Kidney capillary endothelial cell (primary cell): ENCODE measurements at places on chromosomes 2 and 18.

DNA sequence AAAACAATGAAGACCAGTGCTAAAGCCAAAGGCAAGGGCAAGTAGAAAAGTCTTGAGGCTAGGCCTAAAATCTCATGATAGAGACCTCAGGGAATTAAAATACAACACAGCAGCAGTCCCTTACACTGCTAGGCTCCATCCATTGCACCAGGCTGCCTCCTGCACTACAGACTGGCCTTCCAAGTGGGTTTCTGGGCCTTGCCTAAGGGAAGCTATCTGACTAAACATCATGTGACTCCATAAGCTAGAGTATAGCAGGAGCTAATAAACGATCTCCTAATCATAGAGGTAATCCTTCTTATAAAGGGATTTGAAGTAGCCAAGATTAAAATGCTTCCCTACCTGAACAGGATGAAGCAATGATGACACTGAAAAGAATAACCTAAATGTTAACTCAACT lies 77.6 kb upstream of the NFU1 start:
- DNase-seq: no peak

DNA sequence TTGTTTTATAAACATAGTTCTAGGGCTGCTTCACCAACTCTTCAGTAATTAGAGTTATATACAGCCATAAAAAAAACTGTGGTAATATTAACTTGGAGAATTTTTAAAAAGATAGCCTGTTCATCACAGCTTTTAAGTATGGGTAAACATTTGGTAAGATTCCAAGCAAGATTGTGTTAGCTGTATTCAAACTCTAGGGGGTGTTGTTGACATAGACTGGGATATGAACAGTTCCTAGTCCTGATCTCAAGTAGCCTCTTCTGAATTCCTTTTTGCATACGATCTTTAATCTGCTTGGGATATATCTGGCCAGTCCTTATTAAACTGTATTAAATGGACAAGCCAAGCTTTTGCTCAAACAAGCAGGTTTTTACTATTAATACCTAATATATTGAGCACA lies 13.4 kb downstream of the NOP58 start:
- DNase-seq: peak; percentile 76

- no peak for DNase-seq
Observed at GRCh38 chr2:16911746-16912145, 246.1 kb upstream of the CYRIA start.

GRCh38 chr18:911025-911424 lies 6.4 kb downstream of the ADCYAP1 start:
- no peak for DNase-seq

- DNase-seq: no peak
Observed at GRCh38 chr2:170017860-170018532, 160.0 kb upstream of the MYO3B start.

- DNase-seq: peak; percentile 76
Observed at GRCh38 chr2:105376789-105377240, 22.0 kb downstream of the FHL2 start.

DNA sequence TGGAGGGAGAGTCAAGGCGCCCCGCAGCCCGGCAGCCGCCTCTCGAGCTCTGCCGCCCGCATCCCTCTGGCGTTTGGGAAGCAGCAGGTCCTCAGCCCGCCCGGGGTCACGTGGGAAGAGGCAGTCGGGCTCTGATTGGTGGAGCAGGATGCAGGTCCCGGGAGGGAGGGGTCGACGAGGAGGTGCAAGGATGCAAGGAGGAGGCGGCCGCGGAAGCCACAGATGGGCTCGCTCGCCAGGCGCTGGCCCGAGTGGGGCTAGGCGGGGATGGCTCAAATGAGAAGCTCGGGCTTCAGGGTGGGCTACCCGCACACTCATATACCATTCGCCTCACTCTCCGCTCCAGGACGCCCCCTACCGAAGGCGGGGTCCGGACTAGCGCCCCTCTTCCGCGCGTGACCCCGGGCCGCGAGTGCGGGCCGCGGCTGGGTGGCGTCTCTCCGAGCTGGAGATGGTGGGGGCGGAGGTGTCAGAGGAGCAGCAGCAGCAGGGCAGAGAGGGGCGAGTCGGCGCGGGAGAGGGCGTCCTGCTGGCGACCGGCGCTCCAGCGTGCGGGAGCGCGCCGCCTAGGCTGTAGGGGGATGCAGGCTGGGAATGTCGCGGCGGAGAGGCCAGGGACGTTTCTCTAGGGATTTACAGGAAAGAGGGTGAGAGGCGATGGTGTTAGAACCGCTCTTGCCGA lies at the start of gene TMEFF2:
Gene TMEFF2, minus strand, starts transcription at position 68 of the 682 bp plus-strand sequence. CDS start 409 bp downstream, outside the sequence.
- DNase-seq: peak; percentile 48

GRCh38 chr2:138324068-138324771 lies 177.3 kb upstream of the SPOPL start:
- no peak for DNase-seq

GRCh38 chr2:198273660-198274059 lies 469.3 kb downstream of the PLCL1 start:
- peak; percentile 6 for DNase-seq

- DNase-seq: no peak
Observed at GRCh38 chr2:224248944-224249371, 152.9 kb downstream of the FAM124B start.

DNA sequence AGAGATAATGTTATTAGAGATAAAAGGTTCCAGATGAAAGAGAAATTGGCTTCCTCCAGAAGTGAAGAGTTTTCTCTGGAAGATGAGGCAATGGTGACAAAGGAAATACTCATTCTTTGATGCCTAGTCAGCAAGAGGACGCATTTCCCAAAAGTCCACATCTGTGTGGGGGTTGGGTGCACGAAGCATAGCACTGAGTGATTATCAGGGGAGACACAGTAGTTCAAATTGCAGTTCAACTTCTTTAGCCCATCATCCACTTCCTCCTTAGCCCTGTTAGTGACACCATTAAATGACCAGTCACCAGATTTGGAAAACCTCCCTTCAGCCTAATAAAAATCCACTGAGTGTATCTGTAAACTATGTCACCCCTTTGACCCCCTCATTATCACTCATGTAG lies 80.9 kb upstream of the PHLPP1 start:
- peak; percentile 26 for DNase-seq

GRCh38 chr2:189261431-189261841 lies 81.9 kb upstream of the COL5A2 start:
- peak; percentile 40 for DNase-seq

DNA sequence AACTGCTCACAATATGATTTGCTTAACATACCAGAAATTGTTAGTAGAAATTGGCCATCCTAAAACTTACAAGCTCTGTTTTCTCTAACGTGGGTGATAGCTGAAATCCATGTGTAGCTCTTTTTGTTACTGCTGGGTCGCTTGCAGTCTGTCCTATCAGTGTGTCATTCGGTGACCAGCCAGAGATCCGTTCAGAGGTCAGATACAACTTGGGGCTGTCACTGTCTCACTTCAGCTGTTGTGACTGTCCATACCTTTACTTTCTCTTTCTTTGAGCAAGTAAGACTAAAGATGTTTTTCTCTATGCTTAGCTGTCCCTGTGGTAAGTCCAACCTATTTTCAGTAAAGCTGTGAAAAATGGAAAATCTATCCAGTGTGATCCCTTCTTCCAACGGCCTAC lies 282.9 kb upstream of the KCNH7 start:
- DNase-seq: no peak

DNA sequence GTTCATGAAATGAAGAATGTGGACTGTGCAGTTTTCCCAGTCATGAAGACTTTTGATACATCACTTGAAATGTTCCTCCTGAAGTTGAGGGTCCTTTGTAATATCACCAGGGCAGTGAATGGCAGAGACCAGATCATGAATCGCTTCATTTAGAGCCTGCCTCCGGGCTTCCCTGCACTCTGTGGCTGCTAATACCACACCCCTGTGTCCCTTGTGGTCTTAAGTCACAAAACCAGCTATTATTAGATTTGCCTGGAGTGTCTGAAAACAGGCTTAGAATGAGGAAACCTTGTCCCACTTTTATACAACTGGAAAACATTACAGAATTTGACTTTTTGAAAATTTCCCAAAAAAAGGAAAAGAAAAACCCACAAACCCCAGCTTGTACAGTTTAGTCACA lies 147.9 kb downstream of the MGAT5 start:
- no peak for DNase-seq

DNA sequence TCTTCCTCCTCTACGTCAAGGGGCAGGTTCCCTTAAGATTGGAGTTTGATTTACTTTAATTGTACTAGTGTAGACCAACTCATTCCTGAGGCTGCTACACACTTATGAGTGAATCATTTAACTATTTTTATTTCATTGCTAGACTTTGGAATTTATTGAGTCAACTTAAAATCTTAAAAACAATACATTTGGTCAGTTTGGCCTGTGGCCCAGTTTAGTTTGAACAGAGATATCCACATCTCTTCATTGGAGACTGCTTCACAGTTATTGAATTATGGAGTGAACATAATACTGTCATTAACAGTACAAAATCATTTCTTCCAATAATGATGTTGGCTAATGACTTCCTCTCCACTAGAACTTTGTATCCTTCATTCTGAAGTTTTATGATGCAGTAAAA lies 34.5 kb upstream of the STPG4 start:
- peak; percentile 84 for DNase-seq

GRCh38 chr2:26068602-26069298 lies 34.9 kb downstream of the RAB10 start:
- peak; percentile 85 for DNase-seq

DNA sequence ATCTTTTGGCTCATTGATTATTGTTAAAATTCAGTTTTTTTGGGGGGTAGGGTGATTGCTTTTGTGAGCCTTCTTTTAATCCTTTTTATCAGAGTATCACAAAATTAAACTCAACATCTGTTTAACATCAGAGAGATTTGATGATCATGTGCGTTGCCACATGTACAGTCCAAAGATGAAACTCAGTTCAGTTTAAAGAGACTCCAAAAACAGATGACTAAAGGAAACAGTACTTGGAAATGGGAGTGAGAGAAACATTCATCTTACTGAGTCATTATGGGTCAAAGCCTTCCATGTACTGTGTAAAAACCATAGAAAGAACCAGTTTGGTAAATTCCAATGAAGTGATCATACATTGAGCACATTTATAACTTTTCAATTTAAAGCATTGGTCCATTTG lies 53.0 kb downstream of the LYPD6 start:
- DNase-seq: no peak

- DNase-seq: no peak
Observed at GRCh38 chr2:172843902-172844715, 108.5 kb downstream of the RAPGEF4 start.

- no peak for DNase-seq
Observed at GRCh38 chr2:36407413-36407812, 51.8 kb downstream of the CRIM1 start.

DNA sequence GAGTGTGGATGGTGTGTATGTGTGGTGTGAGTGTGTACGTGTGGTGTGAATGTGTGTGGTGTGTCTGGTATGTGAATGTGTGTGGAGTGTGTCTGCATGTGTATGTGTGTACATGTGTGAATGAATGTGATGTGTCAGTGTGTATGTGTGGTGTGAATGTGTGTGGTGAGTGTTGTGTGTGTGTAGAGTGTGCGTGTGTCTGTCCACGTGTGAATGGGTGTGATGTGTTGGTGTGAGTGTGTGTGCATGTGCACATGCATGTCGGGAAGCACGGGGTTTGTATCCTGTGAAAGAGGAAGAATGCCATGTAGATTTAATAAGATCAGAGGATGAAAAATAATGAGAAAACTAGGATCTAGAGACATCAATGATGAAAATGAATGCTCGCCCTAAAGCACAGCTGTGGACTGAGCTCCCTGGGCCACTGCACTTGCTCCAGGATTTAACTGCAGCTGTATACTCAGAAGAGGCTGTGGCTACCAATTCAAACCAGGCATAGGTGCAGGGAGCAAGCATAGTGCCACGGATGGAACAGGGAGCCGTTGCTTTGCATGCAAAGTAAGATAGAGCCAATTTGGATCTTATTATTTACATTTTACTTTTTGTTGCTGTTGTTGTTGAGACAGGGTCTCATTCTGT lies 122.7 kb downstream of the DOCK10 start:
- DNase-seq: no peak

GRCh38 chr2:218816561-218817011 lies 15.0 kb downstream of the PRKAG3 start:
- no peak for DNase-seq

GRCh38 chr18:3213300-3214059 lies 6.3 kb downstream of the MYOM1 start:
- DNase-seq: peak; percentile 26

- peak; percentile 3 for DNase-seq
Observed at GRCh38 chr18:47883771-47884413, 46.6 kb downstream of the SMAD2 start.

GRCh38 chr2:160044728-160045127 lies 17.7 kb downstream of the PLA2R1 start:
- no peak for DNase-seq

DNA sequence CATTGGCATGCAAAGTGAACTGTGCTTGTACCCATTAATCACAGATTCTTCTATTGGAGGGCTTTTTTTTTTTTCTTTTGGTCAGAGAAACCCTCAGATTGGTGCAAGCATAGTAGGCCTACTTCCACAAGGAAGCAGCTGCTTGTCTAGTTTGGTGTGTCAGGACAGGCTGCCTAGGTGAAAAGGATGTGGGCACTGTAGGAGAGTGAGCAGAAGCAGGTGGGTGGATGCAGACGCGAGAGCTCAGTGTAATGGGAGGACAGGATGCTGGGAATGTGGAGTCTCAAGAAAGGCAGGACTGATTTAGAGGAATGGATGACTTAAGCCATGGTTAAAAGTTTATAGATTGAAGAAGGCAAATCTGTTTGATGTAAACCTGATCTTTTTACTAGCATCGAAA lies 3.1 kb downstream of the ELP2 start:
- no peak for DNase-seq

- DNase-seq: no peak
Observed at GRCh38 chr18:38494065-38494464, 928.5 kb upstream of the CELF4 start.

- DNase-seq: no peak
Observed at GRCh38 chr2:227657199-227657845, 9.3 kb upstream of the SCYGR5 start.

- DNase-seq: no peak
Observed at GRCh38 chr2:43028188-43028587, 198.2 kb downstream of the ZFP36L2 start.

DNA sequence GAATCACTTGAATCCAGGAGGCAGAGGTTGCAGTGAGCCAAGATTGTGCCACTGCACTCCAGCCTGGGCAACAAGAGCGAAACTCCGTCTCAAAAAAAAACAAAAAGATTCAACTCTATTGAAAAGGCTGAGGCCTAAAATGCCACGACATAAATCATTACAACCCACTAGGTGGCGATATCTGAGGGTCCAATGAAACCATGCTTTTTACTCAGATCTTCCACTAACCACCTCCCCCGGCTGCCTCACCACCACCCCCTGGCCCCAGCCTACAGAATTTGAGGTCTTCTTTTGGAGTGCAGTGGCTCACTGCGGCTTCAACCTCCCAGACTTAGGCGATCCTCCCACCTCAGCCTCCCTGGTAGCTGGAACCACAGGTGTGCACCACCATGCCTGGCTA lies 57.5 kb downstream of the AP1S3 start:
- peak; percentile 36 for DNase-seq

DNA sequence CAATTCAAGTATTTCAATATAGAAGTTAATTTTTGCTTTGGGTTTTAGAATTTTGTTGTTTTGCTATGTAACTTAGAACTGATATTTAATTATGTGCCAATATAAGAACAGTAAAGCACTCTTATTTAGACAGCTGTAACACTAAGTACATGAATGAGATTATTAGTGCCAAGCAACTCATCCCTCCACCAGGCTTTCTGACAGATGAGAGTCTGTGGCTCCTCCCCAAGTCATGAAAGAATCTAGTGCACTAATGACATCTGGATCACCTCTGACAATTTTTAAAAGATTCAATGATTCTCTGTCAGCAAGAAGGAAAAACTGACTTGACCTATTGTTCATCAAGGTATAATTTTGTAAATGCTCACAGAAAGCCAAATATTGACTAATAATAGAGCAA lies 67.8 kb downstream of the TMEFF2 start:
- no peak for DNase-seq

- no peak for DNase-seq
Observed at GRCh38 chr2:11159574-11160170, 4.4 kb downstream of the SLC66A3 start.
